Stimulated activated CD4-positive, alpha-beta T cell treated with anti-CD3 and anti-CD28 coated beads, Interleukin-4, amount 100 ng/mL, for 4 hours (primary cell): ENCODE measurements at places on chromosomes 7 and 10.

- peak; percentile 60 for DNase-seq
These were observed 52.5 kb downstream of the PRF1 start for GRCh38 chr10:70549962-70550458.

DNA sequence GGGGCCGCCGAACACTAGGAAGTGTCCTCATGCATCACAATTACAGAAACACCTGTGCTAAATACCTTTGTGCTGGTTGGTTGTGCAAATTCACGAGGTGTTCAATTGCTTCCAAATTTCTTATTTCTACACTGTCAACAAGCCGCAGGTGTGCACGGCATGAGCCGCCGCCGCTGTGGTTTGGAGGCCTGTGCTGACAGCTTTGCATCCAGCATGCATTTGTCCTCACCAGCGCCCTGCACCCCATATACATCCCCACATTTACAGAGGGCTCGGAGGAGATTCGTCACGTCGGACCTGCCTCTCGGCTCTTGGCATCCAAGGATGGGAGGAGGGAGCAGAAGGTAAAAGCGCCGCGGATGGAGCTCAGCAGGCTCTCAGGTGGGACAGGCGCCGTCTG lies 305.3 kb upstream of the MKI67 start:
- no peak for DNase-seq

GRCh38 chr10:105679781-105680180 lies 1038.7 kb downstream of the SORCS3 start:
- DNase-seq: no peak

DNA sequence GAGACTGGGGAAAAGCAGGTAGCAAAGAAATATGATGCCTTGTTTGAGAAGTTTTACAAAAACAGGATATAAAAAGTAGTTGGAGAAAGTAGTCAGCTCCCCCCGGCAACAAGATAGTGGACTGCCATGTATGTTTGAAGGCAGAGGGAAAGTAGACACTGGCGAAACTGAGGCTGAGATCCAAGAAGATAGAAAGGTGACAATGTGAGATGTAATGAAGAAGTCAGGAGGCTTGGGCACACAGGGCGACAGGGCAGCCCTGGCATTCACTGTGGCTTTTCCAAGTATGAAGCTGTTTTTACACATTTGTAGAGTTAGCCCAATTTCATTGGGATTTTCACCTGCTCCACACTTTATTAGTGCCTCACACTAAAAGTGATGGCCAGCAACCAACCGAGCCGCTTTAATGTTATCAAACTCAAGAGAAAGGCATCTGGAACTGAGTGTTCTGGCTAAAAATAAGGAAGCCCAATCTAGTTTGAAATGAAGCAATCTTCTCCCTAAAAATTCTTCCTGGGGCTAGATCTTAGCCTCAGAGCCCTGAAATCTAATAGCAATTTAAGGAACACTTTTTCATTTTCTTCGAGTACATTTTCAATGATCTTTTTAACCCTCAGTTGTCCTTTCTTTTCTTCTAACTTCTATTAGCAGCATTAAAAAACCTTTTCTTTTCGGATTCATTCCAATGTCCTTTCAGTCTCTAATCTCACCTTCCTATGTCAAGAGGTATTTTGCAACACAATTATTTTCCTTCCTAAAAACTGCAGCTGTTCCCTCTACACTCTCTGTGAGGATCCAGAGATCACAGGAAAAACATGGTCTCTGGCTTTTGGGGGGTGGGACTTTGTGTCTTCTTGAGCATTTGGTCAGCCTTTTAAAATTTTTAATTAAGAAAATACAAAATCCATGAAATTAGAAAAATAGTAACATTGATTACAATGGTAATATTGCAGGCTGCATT lies 108.0 kb downstream of the RNLS start:
- no peak for DNase-seq

GRCh38 chr7:53806119-53806518 lies 736.1 kb upstream of the VSTM2A start:
- no peak for DNase-seq

DNA sequence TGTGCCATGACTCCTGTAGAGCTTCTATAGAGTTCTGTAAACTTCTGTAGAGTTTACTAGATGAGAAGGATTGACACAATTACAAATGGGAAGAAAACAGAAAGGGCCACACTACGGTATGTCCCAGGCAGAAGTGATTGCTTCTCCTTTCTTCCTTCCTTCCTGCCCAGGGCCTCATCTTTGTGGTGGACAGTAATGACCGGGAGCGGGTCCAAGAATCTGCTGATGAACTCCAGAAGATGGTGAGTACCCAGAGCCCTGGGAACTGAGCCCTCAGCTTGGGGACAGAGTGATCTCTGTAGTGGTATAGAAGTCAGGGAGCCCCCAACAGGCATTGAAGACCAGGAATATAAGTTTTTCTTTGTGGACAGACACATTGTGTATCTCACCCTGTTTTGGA lies 1.7 kb downstream of the ARF5 start:
- DNase-seq: no peak

DNA sequence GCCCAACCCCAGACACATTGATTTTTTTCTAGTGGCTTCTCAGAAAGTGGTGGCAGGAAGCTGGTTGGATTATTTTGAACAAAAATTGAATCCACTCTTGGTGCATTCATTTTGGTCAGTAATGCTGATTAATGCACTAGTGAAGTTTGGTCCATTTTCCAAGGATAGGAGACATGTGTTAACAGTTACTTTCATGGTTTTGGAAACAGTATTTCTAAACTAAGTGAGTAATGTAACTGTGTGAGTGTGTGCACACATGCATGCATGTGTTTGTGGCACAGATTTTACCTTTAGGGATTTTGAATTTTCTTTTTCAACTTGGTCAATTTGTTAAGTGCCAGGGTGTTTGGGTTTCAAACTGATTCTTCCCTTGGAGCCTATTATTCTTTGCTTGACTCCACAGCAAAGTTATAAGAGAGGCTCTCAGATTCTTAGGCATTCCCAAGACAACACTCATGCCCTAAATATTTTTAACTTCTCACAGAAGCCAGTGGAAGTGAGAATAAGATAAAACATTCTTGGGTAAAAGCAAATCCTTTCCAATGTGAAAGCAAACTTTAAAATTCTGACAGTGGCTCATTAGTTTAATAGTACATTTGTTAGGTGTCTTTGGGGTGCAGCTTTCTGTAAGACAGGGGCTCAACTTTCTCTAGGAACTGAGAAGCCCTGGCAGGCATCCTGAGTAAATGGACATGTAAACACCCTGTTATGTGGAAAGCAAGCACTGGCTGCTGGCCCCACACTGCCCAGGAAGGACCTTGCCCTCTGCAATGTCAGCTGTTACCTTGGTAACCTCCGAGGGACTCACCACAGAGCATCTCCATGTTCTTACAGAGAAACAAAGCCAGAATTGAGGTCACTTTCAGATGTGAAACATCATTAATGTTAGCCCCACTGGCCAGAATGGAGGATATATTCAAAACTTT lies 68.4 kb downstream of the ASAH2B start:
- no peak for DNase-seq

- DNase-seq: no peak
These were observed 147.0 kb upstream of the PCGF5 start for GRCh38 chr10:91073286-91073979.

DNA sequence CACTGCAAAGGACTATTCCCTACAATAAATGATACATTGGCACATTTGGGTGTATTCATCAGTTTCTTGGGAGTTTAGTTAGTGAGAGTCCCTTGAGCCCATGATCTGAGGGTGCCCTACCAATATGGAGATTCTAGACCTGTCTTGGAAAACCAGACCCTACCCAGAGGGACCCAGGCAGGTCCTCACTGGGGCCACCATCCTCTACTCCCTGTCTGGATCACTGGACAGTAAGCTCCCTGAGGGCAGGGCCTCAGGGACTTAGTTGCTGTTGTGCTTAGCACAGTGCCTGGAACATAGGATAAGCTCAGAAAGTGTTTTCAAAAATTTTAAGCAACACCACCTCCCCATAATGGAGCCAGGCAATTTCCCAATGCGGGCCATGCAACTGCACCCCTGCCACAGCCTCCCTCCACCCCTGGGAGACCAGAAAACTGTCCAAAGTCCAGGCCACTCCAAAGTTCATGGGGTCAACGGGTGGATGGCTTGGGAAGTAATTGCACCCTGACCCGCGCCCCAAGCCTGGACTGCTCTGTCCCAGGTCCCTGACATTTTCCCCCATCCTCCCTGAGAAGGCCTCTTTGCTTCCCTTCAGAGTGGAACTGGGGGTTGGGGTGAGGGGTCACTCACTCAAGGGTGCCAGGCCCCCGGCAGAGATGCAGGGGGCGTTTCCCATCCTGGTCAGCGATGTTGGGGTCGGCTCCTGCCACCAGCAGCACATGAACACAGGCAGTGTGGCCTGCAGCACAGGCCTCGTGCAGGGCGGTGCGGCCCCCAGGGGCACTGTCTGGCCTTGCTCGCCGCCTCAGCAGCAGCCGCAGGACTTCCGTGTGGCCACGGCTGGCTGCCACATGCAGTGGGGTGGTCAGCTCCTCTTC lies 1.0 kb downstream of the ASB10 start:
- no peak for DNase-seq

DNA sequence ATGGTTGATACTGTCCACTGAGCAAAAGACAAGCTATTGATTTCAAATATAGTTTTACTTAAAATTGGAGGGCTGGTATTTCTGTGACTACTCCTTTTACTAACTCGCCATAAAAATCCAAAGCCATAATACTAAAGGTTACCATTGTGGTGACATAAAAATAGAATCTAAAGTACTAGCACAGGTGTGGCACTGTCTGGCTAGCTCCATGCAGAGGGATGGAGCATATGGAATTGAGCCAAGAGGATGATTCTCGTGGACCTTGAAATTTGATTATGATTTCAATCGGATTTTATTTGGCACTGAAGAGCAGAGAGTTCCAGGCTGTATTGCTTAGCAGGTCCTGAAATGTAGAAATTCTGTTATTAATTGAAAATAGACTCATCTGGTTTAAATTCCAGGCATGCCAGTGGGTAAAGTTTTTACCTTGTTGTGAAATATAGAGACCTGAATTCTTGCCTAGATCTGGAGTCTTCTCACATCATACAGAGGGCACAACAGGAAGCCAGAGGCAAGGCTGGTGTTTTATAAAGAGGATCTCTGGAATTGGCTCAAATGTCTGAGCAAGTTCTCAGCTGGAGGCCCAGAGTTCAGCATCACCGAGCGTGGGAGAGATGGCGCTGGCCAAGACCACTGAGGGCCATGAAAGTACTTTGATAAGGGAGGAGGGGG lies 29.9 kb upstream of the DLD start:
- DNase-seq: no peak

DNA sequence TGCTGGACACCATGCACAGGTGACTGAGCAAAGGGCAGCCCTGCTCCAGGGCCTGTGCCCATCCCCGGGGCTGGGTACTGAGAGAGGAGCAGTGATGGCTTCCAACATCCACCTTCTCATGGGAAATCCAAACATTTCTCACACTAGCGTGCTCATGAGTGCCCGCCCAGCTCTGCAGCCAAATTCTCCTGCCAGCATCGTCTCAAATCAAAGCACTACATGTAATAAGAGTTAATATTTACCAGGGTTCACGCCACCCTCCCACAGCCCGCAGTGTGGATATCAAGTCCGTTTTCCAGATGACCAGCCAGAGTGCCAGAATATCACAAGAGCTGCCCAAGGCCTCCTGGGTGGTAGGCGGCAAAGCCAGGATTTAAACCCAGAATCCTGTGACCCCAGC lies 12.1 kb downstream of the IL15RA start:
- DNase-seq: no peak

DNA sequence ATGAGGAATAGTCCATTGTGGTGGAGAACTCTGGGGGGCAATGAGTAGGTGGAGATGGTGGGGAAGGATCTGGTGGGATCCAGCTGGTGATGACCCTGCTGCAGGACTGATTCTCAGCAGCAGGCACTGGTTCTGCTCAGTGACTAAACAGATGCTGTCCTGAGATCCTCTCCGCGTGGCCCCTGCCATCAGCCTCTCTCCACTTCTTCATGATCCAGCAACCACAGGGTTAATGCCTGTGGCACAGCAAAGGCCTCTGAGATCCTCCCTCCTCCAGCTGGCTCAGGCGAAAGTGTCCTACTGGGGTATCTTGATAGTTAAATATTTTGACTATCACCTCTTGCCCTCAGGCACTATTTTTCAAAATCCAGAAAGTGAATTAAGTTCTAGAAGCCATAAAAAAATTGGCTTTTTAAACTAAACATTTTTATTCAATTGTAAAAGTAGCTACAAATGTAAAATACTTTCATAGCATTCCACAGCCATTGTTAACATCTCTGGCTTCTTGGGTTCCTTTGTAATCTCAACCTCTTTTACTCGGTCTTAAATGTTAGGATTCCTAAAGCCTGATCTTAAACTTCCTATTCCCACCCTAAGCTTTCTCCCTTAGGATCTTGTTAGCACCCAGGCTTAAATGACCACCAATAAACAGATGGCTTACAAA lies 13.1 kb downstream of the PLAU start:
- DNase-seq: no peak

DNA sequence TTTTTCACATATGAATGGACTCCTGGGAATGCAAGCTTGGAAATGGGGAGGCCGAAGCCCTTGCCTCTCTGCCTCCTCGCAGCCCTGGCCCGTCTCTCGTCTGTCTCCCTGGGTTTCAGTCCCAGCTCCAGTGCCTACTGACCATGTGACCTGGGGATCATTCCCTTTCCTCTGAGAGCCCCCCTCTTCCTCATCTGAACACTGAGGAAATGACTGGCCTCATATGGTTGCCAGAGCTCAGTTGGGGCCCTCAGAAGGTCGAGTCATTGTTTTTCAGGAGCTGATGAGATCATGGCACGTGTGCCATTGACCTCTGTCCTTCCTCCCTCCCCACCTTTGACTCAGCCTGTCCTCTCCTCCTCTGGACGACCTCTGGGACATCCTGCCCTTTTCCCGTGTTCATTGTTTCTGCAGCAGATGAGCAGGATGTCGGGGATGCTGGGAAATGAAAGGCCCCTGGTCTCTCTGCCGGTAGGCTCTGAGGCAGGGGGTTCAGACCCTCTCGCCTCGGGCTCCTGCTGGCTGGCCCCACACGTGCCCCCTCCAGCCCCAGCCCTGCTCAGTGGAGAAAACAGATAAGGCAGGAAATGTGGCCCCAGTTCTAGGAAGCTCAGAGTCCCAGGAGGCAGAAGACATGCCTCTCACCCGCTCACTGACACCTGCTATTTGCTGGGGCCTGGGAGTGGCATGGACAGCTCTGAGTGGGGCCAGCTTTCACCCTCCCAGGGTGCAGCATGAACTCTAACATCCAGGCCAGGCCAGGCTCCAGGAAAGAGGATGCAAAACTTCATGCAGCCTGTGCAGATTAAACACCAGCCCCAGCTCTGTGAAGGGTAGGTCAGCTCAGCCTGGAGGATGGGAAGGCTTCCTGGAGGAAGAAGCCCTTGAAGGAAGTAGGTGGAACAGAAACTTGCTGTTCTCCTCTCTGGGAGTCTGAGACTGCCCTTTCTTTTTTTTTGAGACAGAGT lies 8.3 kb upstream of the PPP1R35 start:
- no peak for DNase-seq

- no peak for DNase-seq
These were observed 88.1 kb downstream of the GSAP start for GRCh38 chr7:77327932-77328628.

DNA sequence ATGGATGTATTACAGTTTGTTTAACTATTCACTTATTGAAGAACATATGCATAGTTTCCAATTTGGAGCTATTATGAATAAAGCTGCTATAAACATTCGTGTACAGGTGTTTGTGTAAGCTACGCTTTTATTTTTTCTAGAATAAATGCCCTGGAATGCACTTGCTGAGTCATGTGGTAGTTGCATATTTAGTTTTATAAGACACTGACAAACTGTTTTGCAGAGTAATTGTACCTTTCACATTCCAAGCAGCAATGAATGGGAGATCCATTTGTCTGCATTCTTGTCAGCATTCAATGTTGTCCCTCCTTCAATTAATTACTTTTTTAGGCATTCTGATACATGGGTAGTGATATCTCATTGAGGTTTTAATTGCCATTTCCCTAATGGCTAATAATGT lies 373.6 kb upstream of the GHITM start:
- DNase-seq: no peak
